Upper lobe of right lung (tissue), 1 donor: ENCODE measurements at places on chromosomes 11 and 22. TPM values are rescaled to one million over a fixed set of nuclear protein-coding genes. Genes with fewer than 3 reads are reported as not detected.

Gene TRIM22
- 203 TPM for total RNA-seq

Gene CHRDL2
- 1.6 TPM for total RNA-seq

Gene SCGB1C1
- total RNA-seq: not detected

Gene KCNE3
- 20.9 TPM for total RNA-seq
